ENCODE measurements at places on chromosomes 5 and 9.

GRCh38 chr9:106862821-106863720, at the start of gene ZNF462:
ZNF462 (plus strand) TSS chr9:106863166; CDS start chr9:106923384, 60,218 bp downstream.
- peak; percentile 82 for DNase-seq

DNA sequence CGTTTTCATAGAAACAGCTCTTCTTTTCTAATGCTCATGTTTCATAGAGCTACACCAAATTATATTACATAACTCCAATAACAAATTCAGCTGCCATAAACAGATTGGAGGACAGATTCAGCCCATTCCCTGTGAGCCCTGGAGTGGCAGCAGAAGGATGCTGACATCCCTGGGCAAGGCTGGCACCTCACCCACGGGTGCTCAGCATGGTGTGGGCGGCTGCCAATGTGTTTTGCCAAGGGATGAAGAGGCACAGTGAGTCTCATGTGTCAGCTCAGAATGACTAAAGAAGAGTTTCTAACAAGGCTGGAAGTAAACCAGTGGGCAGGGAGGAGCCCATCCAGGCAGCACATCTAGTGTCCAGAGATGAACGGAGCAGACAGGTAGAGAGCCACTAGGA, 127.1 kb upstream of the ICE1 start:
- no peak for DNase-seq

DNA sequence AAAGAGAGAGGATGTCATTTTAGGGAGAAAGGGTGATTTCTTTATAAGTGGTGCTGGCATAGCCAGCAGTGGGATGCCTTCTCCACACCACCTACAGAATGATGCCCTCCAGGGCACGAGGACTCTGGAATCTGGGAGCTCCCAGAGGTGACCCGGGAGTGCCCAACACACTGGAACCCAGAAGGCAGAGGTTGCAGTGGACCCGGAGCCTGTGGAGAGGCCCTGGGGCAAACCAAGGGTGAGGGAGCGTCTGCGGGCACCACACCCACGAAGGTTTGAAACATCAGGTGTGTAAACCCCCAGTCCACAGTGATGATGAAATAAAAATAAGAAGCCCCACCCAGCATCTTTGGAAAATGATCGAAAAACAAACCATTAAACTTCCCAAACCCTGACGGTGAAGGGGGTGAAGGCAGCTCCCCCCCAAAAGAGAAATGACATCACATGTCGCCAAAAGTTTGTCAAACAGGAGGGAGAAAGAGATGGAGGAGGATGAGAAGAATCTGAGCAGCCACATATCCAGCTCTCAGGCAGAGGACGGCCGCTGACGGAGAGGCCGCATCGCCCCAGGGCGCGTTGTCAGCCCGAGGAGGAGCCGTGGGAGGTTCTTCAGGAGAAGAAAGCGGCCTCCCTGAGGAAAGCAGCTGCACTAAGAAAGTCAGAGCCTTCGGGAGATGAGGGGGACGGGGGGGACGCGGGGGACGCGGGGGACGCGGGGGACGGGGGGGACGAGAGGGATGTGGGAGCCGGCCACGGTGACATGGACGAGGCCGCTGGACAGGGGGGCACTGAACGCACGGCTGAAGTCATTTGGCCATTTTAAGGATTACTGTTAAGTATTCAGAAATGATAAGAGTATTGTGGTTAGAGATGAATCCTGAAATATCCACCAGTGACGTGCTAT, 43.1 kb upstream of the NSMF start:
- DNase-seq: no peak

DNA sequence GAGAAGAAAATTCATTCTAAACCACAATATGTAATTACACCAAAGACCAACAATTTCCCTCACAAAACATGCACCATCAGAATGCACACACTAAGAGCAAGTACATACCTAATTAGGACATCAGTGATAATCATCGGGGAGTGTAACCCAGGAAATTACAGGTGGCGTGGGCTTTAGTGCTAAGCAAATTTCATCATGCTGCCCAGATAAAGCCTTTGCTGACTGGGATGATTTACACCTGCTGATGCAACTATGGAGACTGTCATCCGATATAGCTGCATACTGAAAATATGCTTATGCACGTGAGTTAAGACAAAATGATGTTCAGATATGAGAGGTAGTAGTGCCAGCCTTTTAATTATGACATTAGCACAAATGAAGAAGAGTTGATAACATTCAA, 123.2 kb downstream of the DCP2 start:
- no peak for DNase-seq

DNA sequence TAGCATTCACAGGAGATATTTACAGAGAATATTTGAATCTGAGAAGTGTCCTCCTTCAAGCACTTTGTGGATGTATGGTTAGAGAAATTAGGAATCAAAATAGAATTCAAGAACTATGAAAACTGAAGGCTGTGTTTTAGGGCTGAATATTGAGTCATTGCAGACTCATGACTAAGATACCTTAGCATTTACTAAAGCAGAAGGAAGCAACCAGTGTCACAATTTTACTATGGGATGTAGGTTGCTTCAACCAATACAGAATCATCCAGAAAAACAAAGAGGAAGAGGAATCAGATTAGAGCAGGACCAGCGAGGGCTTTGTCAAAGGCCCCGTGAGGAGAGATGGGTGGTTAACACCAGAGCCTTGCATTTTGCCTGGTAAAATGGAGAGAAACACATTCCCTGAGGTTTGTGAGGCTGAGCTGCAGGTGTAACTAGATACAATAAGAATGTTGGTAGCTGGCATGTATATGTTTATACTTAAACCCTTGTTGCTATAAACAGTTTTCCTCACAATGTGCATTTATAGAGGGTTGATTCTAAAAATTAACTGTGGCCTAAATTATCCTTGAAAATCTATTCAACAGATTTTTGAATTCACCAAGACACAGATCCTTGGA, 518.1 kb downstream of the AGTPBP1 start:
- DNase-seq: no peak

- DNase-seq: no peak
Observed at GRCh38 chr5:82594097-82594496, 315.9 kb upstream of the RPS23 start.

DNA sequence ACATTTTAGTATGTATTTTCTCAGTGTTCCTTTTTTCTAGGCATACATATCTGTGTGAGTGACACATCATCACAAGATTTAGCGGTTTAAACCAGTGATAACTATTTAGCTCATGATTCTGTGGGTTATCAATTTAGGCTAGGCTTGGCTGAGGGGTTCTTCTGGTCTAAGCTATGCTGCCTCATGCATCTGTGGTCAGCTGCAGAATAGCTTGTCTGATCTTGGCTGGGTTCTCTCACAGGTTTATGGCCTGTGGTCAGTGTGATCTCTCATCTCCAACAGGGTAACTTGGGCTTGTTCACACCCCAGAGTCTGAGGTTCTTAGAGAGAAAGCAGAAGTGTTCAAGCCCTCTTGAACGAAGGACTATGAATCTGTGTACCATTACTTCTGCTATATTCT, 363.3 kb downstream of the KDM4C start:
- no peak for DNase-seq

- no peak for DNase-seq
Observed at GRCh38 chr5:120072068-120072761, 391.9 kb upstream of the PRR16 start.

DNA sequence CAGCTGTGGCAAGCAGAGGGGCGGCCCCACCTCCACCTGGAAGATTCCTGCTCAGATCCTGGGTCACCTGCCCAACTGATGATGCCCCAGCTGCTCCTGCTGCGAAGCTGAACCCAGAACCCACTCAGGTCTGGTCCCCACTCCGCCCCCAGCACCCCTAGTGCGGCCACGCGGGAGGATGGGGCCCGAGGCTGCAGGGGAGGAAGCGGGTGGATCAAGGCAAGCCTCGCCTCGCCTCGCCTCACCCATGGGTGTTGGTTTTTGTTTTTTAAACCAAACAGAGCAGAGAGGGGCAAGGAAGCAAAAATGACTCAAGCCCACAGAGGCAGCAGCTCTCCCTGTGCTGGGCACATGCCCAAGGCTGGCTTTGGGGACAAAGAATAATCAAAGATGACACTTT, 23.2 kb downstream of the ABO start:
- peak; percentile 50 for DNase-seq

- DNase-seq: no peak
Observed at GRCh38 chr5:29351170-29351569, 1842.3 kb upstream of the CDH6 start.

GRCh38 chr5:149636861-149637246, 55.6 kb downstream of the ARHGEF37 start:
- peak; percentile 88 for DNase-seq

DNA sequence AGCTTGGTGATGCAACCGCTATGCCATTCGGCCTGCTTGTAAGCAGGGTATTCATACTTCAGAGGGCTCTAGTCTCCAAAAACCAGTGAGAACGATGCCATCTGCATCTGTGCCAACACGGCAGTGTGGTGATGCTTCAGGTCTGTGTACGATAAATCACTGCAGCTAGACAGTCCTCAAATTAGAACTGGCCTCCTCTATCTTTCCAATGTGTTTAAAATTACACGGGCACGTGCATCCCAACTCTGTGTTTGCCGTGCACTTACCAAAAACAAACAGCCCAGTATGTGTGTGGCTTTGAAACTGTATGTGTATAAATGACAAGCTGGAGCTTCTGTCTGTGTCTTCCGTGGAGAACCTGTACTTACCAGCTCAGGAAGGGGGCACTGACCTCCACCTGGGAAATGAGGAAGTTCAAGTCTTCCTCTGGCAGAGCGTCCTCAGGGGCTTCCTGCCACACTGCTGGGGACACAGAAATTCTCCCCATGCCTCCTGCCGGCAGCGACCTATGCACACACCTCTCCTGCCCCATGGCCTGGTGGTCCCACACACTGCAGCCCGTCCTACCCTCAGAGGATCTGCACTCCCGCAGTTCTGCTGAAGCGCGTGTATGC, 12.3 kb downstream of the MED10 start:
- peak; percentile 15 for DNase-seq

DNA sequence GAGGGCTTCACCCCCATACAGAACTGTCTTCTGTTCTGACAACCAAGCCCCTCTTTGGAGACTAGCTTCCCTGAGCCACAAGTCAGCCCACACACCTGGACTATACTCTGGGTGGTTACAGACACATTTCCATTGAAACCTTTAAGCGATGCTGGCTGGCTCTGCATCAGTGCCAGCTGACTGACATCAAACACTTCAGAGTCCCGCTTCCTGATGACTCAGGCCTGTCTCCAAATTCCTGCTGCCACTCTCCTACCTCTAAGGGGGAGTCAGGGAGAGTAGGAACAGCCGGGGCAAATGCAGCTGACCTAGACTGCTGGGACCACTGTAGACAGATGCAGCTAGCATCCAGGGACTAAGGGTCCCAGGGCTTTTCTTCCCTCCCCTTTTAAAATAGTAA, 59.4 kb downstream of the SIL1 start:
- no peak for DNase-seq

DNA sequence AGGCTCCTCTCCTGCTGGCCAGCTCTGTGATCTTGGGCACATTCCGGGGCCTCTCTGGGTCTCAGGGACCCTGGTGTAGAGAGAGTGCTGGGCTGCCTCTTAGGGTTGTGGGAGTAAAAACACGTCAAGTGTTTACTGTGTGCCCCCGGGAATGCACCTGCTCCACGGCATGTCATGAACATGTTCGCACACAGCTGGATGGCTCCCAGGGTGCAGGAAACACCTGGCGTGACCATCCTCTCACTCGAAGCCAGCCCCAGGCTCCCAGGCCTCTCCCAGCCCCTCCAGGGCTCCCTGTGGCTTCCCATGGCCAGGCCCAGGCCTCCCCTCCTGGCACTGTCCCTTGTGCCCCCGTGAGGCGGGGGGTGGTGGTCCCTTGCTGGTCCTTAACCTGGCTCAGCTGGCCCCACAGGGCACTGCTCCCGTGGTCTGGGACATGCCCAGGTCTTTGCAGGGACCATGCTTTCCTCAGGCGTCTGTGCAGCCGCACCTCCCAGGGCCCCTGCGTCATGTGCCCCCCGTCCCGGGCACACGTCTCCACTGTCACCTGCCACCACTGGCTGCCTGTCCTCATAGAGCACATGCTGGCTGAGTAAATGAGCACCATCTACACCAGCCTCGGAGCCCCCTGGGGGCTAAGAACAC, 44.9 kb downstream of the SLC6A3 start:
- DNase-seq: no peak

DNA sequence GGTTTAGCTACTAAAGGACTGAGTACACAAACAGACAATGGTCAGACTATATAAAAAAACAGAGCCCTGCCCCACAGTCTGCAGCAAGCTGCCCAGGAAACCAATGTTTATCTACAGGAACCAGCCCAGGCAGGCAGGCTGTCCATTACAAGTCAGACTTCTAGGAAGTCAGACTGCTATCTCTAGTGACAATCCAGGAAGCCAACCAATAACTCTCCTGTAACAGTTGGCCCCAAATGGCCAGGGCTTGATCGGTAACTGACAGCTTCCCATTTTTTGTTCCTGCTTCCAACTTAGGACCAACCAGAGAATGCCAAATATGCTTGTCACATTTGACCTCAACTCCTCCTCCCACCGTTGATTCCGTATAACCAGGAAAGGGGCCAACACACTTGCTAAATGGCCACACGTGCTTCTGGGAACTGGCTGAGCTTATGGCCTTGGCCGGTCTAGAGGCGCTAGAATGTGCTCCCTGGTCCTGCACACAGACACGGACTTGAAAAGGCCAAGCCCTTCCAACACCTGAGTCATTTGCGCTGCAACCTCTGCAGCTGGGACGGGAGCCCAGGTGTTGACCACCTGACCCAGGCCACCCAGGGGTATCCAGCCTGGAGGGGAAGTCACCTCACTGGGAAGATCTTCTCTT, 79.6 kb upstream of the CDK20 start:
- no peak for DNase-seq

GRCh38 chr5:177195307-177195952, 61.9 kb downstream of the NSD1 start:
- DNase-seq: no peak

DNA sequence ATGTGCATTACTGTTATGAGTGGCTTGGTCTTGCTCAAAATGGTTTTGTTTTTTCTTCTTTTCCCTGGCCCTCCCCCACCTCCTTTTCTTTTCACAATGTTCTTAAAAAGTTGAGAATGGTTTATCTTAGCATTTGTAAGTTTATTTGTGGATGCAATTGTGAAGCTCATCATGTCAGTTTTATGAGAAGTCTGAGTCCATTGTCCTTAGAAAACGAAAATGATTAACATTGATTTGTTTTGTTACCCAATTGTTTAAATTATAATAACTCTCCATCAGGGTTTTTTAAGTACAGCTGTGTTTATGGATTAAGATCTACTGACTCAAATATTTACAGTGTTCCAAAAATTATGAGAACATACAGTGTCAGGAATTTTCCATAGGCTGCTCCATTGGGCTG, 511.3 kb upstream of the PAPPA start:
- DNase-seq: no peak

- DNase-seq: no peak
Observed at GRCh38 chr5:150758203-150758530, 650 bp downstream of the DCTN4 start.

- no peak for DNase-seq
Observed at GRCh38 chr5:159286420-159287035, 23.4 kb downstream of the UBLCP1 start.

All from left forelimb (tissue), 1 donor.